ENCODE measurements at places on chromosomes 2 and 18. TPM values are rescaled to one million over a fixed set of nuclear protein-coding genes. Genes with fewer than 3 reads are reported as not detected.

The KLF7 gene
- total RNA-seq: 17.0 TPM

The LIMS3 gene
- not detected for total RNA-seq

The SERPINB13 gene
- not detected for total RNA-seq

The SPDYA gene
- total RNA-seq: 0.20 TPM

The TMEM247 gene
- not detected for total RNA-seq

The KCNG3 gene
- 0.56 TPM for total RNA-seq

The PIAS2 gene
- total RNA-seq: 8.7 TPM

The CCDC148 gene
- total RNA-seq: 0.45 TPM

The RTTN gene
- 4.9 TPM for total RNA-seq

The C1QL2 gene
- total RNA-seq: 0.48 TPM

The SLC9A4 gene
- total RNA-seq: not detected

The ABCG5 gene
- not detected for total RNA-seq

The MEIS1 gene
- 2.2 TPM for total RNA-seq

The PLEKHM3 gene
- 2.2 TPM for total RNA-seq

The SKOR2 gene
- total RNA-seq: not detected

The KCNE4 gene
- total RNA-seq: 0.64 TPM

The EML6 gene
- 1.0 TPM for total RNA-seq

The IL1R2 gene
- 1.5 TPM for total RNA-seq

The NCKAP5 gene
- 0.83 TPM for total RNA-seq

The SLC4A5 gene
- total RNA-seq: 0.47 TPM

The ATP8B1 gene
- 6.8 TPM for total RNA-seq

All from A549 treated with Hydrocortisone at 1 μM for 4 hours (cell line).